K562 (cell line): ENCODE measurements at places on chromosomes 1 and 21. TPM values are rescaled to one million over a fixed set of nuclear protein-coding genes. Genes with fewer than 3 reads are reported as not detected.

Gene HSD3B2
- total RNA-seq: 0.96 and 1.1 TPM in 2 replicates

Gene NMNAT1
- total RNA-seq: 7.8 and 8.1 TPM in 2 replicates

Gene MFAP2
- 0.31 TPM in 1 of 2 replicates, not detected in the other for total RNA-seq

Gene SLC5A9
- not detected in 2 replicates for total RNA-seq

Gene ACOT7
- total RNA-seq: 92.6 and 95.5 TPM in 2 replicates

Gene KCNK1
- 9.4 and 9.8 TPM in 2 replicates for total RNA-seq

Gene CLDN17
- not detected in 2 replicates for total RNA-seq

Gene CACNA1E
- 0.04 and 0.07 TPM in 2 replicates for total RNA-seq

Gene TMEM240
- 1.3 and 2.0 TPM in 2 replicates for total RNA-seq

Gene KCNQ4
- 3.8 and 4.1 TPM in 2 replicates for total RNA-seq

Gene TDRD10
- not detected in 2 replicates for total RNA-seq

Gene S100A1
- total RNA-seq: 12.7 and 14.1 TPM in 2 replicates

Gene HPCA
- total RNA-seq: not detected in 2 replicates

Gene FMN2
- total RNA-seq: 0.16 TPM in 1 of 2 replicates, not detected in the other
